Left hindlimb (tissue), 1 donor: ENCODE measurements at places on chromosomes 2 and 18.

GRCh38 chr2:67846370-67847070, 216.3 kb downstream of the C1D start:
- DNase-seq: peak; percentile 81

DNA sequence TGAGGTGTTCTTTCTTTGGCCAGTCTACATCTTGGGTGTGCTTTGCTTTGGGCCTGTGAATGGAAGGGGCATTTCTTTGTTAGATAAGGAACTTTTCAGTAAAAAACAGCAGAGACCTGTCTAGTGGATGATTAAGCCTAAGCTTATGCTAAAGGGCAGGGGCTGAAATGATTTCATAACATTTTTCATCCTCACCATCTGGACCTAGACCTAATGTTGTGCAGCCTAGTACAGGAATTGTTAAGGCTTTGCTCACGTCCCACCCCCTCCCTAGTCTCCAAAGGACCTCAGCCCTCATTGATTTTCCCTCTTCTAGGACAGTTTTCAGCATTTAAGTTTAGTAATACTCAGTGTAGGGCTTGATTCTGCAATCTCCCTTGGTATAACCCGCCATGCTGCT, 111.8 kb downstream of the PRKCE start:
- no peak for DNase-seq

- no peak for DNase-seq
Observed at GRCh38 chr2:233485726-233486125, 80.9 kb downstream of the USP40 start.

DNA sequence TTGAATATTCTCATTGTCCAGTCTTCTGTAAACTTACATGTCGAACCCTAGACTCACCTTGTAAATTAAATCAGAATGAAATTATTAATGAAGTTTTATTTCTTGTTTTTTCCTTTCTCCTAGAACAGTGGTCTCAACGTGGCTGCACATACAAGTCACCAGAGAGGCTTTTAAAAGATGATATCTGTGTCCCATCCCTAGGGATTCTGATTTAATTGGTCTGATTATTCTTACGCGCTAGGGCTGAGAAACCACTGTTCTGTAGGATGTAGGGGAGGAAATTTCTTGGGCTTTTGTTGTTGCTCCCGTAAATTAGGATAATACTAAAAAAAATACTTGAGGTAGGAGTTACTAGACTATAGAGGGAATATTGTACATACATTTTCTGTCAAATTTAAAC, 32.1 kb downstream of the PPM1B start:
- DNase-seq: no peak

DNA sequence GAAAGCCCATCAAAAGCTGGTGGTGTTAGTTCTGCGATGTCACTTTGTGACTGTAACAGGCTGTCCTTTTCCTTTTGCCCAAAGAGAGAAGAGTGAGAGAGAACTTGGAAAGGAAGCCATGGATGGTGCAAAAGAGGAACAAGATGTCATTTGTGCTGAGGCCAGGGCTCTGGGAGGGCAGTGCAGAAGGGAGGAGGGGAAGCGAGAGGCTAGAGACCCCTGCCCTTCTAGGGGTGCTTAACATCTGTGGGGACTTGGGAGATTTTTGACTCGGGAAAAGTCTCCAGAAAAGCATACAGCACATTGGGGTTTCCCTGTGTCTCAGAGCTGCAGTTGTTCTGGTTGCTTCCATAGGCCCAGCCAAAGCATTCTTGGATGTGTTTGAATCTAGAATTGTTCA, 49.6 kb downstream of the ZBTB7C start:
- DNase-seq: no peak

- DNase-seq: no peak
Observed at GRCh38 chr2:14638488-14638887, 6.0 kb downstream of the LRATD1 start.

DNA sequence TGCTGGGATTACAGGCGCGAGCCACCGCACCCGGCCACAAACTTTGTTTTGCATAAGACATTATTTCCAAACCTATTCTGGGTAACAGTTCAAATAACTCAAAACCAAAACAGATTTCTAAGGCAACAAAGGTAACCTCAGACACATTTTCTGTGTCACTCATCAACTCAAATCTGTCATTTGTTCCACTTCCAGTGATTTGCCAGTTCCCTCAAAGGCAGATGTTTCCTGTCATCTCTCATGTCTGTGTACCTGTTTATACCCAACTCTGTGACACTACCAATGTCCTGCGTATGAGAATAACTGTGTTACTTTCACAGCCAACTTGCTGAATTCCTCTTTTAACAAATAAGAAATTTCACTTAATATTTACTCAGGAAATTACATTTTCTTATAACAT, 54.4 kb downstream of the SCN3A start:
- DNase-seq: no peak

DNA sequence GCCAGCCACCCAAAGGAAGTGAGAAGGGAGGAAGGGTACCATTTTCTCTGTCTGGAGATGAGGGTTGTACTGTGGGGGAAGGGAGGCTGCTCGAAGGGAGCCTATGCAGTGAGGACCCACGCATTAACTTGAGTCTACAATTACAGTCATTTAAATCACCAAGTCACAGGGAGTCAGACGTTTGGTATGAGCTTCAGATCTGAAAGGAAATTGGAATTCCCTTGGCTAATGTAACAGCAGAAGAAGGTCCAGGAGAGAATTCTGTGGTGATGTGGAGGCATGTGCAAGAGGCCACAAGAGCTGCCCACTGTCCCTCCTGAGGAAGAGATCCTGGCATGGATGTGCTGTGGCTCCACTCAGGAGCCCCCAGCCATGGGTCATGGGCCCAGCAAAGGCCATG, 22.5 kb downstream of the DAPL1 start:
- no peak for DNase-seq

GRCh38 chr2:46171411-46171953, 125.7 kb upstream of the EPAS1 start:
- no peak for DNase-seq

GRCh38 chr2:145036421-145037011, 516.6 kb upstream of the ZEB2 start:
- no peak for DNase-seq

DNA sequence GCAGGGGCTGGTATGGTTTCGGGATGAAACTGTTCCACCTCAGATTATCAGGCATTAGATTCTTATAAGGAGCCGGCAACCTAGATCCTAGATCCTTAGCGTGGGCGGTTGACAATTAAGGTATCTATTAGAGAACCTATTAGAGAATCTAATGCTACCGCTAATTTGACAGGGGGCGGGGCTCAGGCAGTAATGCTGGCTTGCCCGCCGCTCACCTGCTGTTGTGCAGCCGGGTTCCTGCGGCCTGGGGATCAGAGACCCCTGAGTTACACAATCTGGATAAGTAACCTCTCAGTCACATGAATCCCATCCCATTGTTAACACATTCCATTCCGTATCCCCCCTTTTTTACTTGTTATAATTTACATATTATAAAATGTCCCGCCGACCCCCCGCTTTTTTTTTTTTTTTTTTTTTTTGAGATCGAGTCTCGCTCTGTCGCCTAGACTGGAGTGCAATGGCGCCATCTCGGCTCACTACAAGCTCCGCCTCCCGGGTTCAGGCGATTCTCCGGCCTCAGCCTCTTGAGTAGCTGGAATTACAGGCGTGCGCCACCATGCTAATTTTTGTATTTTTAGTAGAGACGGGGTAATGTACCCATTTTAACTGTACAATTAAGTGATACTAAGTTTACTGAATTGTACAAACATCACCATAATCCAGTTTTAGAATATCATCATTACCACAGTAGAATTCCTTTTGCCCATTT, 42.0 kb upstream of the GPD2 start:
- no peak for DNase-seq

DNA sequence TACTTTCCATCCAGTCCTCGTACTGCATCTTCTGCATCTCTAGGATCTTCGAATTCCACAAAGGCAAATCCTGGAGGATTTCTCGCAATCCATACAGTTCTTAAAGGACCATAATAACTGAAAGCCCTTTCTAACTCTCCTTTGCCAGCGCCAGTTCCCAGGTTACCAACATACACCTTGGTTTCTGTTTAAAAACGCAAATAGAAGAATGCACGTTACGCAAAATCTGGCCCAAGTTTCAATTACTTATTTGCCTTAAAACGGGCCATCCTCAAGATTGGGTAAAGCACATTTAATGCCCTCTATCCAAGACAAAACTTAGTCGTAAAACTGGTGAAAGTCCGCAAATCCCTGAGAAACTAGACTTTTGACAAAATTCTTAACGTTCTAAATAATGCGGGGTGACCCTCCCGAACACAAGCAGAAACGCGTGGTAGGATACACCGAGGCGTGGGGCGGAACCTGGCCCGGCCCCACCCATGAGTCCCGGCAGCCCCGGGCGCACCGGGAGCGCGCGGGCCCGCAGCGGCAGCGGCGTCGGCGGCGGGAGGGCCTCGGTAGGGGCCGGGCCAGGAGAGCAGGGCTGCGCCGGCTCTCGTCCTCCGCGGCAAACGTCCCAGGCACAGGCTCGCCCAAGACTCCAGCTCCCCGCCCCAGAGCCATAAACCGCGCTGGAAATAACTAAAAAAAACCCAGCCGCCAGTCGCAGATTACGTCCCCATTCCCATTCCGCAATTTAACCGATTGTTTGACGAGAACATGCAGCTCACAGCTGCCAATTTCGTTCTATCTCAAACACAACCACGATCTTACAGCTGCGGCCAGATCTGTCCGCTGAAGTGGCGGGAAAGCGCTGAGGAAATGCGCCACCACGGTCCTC, 910 bp downstream of the SRSF7 start:
- DNase-seq: no peak

- no peak for DNase-seq
Observed at GRCh38 chr2:74872389-74872836, 38.5 kb downstream of the HK2 start.

- no peak for DNase-seq
Observed at GRCh38 chr2:139237023-139237422, 456.8 kb upstream of the NXPH2 start.

- no peak for DNase-seq
Observed at GRCh38 chr2:150247481-150247880, 240.0 kb downstream of the RND3 start.

DNA sequence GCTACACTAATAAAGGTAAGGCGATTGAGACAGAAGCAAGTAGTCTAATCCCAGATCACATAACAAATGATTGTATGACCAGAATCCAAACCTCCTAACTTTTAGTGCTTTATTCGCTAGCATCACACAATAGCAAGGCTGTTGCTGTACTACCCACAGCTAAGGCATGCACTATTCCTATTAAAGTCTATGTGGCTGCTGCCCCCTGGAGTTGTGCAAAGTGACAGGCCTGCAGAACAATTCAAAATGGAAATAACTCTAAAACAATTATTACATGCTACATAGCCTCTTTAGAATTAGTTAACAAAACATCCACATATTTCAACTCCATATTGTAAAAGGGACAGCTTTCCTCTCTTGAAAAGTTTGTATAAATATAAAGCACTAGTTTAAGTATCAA, 6.0 kb downstream of the ERBB4 start:
- no peak for DNase-seq

GRCh38 chr2:95270541-95271081, 3.6 kb upstream of the PROM2 start:
- peak; percentile 13 for DNase-seq

GRCh38 chr2:20766213-20766612, 56.7 kb downstream of the LDAH start:
- no peak for DNase-seq

DNA sequence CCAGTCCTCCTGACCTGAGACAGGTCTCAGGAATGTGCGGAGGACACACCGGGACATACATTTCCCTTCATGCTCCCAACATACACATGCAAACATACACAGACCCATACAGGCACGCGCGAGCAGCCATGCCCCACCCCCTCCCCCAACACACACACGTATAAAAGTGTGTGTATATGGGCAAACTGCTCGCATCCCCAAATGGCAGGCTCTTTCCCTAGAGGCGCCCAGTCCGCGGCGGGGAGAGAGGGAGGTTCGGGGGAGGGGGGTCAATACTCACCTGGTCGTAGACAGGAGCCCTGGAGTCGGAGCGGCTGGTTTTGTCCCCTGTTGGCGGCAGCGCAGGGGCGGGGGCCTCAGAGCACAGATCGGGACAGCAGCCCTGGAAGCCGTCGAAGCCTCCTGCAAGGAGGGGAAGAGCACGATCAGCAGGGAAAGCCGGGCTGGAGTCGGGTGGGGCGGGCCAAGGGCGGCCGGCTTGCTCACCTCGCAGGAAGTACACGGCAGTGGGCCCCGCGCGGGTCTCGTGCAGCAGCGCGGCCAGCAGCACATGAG, 682 bp downstream of the DUSP2 start:
- DNase-seq: peak; percentile 38

DNA sequence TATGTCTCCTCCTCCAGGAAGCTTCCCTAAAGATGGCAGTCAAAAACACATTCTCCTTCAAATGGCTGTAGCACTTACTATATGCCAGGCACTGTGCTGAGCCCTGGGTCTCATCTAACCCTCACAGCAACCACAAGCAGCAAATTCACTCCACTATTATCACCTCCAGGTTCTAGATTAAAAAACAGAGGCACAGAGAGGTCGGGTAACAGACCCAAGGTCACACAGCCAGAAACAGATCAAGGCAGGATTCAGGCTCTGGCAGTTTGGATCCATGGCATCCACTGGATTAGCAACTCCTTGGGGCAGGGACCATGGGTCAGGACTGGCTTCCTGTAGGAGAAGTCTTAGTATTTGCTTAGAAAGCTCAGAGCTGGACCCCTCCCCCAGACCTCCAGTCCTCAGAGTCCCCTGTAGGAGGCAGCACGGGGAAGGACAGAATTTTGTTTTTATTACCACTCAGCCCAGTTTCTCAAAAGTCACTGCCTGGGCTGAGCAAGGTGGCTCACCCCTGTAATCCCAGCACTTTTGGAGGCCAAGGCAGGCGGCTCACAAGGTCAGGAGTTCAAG, 34.4 kb downstream of the ZFP36L2 start:
- DNase-seq: no peak

DNA sequence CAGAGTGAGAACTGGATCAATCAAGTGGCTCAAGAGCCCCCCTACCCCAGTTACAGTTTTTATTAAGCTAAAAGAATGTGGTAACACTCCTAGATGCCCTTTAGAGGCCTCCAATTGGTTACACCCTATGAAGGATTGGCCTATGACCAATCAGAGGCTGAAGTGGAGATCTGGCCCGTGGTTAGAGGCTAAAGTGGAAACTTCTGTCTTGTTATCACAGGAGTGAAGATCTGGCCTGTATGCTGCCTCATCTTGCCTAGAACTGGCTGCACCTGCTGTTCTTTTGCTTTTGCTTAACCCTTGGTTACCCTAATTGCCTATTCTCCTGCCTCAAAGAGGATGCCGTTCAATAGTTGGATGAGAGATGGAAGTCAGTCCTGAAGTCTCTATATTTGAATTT, 100.1 kb upstream of the MAP2 start:
- DNase-seq: no peak

GRCh38 chr2:168215813-168216212, 31.6 kb downstream of the STK39 start:
- DNase-seq: no peak

DNA sequence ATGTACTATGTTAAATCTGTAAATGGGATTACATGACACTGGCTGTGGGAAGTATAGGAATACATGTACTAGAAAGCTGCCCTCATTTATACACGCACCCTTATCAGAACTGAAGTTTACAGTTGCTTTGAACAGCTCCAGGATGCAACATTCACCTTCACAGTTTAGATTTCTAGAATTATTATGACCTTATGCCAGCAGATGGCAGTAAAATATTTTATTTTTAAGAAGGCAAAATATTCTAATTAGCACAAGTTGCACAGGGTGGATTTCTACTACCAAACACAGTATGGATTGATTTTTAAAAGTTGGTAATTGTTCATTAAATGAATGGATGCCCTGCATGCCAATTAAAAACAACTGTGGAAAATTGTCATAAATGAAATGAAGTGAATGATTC, 670.4 kb downstream of the KCNJ3 start:
- no peak for DNase-seq

GRCh38 chr2:112149194-112149593, 11.0 kb downstream of the FBLN7 start:
- DNase-seq: no peak
